ENCODE measurements at places on chromosomes 7 and 10.

DNA sequence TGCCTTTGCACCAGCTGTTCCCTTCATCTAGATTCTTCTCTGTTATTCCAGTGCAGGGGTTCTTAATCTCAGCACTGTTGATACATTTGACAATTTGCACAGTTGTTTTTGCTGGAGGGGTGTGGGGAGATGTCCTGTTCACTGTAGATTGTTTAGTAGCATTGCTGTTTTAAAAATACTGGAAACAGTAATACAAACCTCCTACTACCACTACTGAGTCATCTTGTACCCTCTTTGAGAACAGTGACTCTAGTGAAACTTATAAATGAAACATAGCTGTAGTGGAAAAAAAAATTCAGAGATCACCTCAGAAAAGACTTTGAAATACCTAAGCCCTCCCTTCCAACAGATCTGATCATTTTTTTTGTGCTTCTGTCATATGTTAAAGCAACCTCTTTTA lies 154.8 kb upstream of the TMEM196 start:
- no peak for DNase-seq

DNA sequence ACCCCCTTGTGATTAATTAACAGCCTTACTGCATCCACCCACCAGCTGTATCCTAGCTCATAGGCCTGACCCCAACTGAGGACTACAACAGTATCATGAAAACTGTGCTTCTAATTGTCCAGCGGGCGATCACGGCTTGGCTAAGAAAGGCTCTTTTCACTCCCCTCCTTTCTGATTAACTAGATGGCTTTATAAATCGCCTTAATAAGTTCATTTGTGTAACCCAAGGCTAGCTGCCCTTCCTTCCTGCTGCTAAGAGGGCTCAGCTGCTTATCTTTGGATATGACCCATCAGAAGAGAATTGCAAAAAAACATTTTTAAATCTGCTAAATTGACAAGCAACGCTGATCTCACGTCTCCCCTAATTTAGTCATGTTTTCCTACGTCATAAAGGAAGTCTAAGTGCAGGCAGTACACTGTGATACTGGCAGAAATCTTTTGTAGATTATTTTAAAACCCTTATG lies 163.0 kb upstream of the LAMB4 start:
- no peak for DNase-seq

DNA sequence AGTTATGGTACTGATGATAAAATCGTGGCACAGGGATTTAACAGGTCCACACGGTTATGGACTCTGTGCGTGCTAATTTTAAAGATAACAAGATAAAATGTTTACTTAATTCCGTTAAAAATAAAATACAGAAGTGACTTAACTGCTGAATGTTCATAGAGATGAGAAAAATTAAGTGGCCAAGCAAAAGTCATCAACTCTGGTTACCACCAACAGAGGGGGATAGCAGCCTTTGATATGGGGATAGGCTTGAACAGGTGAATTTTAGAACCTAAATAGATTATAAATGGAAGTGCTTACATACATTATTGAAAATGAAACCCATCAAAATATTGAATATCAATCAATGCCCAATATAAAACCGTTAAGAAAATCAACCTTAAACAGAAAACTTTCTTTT lies 245.0 kb downstream of the WDR37 start:
- peak; percentile 18 for DNase-seq

DNA sequence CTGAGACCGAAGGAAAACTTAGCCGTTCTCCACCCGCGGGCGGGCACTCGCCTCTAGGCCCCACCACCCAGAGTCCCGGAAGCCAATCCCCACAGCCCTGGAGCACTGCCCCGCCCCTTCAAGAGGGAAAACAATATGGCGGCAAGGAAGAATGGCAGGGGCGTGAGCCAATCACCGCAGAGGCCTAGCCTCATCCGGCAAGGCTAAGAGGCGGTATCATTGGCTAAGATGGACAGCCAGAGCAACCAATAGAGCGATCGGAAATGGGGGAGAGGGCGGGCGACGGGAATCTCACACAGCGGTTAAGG lies 529 bp downstream of the ACTR1A start:
- DNase-seq = peak; percentile 100

- DNase-seq = peak; percentile 90
Measured at GRCh38 chr7:139075031-139075652, 34.4 kb downstream of the ZC3HAV1 start.

- peak; percentile 40 for DNase-seq
Measured at GRCh38 chr7:146736446-146737190, 620.0 kb downstream of the CNTNAP2 start.

DNA sequence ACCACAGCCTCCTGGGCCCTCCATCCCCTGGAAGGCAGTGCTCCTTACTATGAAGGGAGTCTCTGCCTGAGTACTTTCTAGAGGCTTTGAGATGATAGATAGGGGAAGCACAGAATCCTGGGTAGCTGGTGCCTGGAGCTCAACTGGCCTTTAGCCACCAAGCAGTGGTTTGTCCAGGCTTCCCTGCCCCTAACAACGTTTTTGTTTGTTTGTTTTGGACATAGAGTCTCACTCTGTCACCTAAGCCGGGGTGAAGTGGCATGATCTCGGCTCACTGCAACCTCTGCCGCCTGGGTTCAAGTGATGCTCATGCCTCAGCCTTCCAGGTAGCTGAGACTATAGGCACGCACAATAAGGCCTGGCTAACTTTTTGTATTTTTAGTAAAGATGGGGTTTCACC lies 289.4 kb downstream of the PLXNA4 start:
- no peak for DNase-seq

- peak; percentile 7 for DNase-seq
Measured at GRCh38 chr7:49513911-49514310, 259.5 kb upstream of the VWC2 start.

DNA sequence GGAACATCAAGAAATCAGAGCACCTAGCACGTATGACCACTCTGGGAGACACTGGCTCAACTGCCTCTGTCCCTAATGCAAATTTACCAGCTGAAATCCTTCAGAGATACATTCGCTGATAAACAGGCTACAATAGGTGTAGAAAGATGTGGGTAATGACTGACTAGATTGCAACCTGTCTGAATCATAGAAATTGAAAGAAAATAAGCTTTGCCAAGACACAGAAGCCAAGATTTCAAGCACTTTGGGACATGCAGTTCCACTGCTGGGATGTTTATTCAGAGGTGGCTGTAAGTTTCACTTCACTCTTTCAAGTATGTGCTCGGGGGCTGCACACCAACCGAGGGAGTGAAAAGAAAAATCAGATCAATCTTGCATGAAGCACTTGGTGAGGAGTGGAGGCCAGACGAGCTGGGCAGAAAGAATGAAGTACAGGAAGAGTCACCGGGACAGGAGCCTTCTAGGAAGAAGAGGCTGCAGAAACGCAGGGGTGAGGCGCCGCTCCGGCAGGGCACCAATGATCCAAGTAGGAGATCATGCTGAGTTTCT lies 276.7 kb downstream of the PARD3 start:
- no peak for DNase-seq

DNA sequence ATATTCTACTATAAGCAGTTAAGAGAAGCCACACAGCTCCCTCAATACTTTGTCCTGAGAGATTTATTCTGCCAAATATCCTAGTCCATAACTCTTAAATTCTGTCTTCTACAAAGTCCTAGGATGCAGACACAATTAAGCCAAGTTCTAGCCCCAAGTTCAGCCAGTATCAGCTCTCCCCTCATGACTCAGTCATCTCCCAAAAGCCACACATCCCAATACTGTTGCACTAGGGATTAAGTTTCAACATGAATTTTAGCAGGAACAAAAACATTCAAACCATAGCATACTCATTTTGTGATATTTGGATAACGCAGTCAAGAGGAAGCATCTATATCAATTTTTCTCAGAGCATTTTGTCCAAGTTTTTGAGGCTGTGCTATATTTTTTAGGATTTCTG lies 277.4 kb downstream of the FZD1 start:
- no peak for DNase-seq

GRCh38 chr10:121974019-121974534 lies 940 bp downstream of the NSMCE4A start:
- no peak for DNase-seq

DNA sequence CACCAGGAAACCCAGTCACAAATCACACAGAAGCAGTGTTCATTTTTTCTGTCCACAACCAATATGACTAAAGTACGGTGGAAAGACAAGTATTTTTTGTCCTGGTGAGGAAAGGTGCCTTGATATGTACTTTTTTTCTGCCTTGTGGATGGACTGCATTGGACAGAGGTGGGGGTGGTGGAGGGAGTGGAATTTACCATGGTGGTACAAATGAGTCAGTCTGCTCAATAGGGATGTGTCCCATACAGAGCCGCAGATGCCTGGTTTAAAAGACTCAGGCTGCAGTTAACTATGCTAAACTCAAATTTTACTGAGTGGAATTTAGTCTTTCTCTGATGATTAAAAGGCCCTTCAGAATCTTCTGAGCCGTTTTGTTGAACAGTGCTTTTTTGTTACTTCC lies 674.5 kb upstream of the GALNT17 start:
- no peak for DNase-seq

DNA sequence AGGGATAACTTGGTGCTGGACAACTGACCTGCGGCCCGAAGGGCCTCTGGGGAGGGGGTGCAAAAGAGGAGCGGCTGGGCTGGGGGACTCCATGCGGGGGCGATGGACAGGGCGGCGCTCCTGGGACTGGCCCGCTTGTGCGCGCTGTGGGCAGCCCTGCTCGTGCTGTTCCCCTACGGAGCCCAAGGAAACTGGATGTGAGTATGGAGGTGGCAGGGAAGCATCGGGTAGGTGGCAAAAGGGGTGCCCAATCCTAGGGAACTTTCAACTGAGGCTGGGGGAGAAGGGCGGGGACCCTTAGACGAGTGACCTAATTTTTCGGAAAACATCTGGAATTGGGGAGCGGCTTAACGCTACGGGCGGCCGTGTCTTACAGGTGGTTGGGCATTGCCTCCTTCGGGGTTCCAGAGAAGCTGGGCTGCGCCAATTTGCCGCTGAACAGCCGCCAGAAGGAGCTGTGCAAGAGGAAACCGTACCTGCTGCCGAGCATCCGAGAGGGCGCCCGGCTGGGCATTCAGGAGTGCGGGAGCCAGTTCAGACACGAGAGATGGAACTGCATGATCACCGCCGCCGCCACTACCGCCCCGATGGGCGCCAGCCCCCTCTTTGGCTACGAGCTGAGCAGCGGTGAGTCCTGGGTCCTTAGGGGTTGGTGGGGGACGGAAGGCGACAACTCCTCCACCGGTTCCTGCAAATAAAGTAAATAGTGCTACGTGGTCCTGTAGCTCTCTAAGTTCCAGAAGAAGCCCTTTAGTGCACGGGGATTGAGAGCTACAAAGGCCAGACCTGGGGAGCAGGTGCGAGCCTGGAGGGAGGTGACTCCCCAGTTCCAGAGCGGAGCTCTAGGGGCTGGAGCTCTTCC lies 622 bp downstream of the WNT16 start:
- peak; percentile 37 for DNase-seq

DNA sequence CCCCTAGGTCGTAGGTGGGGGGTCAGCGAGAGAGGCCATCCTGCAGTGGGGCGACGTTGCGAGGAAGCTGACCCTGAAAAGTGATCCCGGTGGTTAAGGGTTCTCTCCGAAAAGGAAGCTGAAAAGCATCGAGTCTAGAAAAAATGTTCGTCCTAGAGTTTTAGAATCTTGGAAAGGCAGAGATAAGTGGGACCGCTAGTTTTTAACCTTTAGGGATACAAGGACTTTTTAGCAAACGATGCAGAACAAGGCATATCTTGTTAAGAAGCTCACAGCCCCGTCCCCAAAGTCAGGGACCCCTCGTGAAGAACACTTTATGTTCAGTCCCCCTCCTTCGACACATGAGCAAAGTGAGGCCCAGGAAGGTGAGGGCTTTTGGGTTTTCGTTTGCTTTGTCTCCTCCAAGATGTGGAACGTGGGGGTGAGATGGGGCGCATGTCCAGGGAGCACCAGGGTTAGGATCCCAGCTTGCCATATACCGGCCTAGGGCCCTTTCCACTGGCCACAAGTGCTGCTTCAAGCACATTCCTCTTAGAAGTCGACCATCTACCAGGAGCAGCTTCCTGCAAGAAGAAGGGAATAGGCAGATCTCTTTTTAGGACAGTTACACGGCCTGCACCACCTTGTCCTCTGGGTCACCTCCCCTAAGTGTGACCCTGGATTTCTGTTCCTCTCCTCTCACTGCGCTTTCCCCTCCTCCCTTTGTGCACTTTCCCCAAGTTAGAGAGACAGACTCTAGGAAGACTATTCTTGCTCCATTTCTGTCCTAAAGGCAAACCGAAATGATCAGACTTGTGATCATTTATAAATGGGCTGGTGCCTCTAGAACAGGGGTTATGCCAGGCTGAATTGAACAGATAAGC lies 969 bp downstream of the SLC35G1 start:
- peak; percentile 11 for DNase-seq

DNA sequence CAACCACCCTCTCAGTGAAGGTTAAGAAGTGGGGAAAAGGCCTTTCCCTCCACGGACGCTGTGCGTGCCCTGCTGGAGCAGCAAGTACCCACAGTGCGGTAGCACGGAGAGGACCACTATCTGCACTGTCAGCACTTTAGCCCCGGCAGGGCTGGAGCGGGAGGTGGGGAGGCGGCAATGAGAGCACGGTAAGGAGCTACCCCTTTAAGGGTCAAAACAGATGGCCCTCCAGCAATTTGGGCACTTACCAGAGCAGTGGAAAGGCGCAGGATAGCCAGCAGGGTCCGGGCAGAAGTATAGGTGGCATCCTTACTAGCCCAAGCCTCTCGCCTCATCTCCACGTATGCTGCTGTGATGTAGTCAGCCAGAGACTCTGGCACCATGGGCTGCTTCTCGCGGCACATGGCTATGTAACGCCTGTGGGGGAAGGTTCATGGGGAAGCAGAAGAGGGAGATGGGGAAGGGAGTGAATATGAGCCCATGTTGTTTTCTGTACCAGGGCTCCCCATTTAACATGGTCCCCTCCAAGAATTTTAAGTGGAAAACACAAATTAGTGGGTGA lies 5.2 kb downstream of the COPS6 start:
- no peak for DNase-seq

GRCh38 chr10:70053218-70053840 lies 683 bp downstream of the MACROH2A2 start:
- peak; percentile 32 for DNase-seq

DNA sequence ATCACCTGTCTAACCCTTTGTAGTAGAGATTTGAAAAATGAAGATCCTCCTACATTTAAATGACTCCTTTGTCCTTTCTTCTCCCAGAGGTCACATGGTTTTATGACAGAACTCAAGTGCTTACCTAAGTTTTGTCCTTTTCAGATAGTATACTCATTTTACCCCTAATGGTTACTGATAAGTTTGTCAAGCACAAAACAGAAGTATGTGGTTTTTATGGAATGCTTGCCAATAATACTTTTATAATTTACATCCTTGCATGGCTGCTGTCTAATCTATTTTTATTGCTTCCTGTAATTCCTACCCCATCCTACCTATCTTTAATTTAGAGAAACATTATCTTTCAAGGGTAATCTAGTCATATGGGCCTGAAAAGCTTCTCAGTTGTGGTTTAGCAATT lies 37.5 kb downstream of the HELLS start:
- peak; percentile 27 for DNase-seq

GRCh38 chr10:60937784-60938654 lies 6.0 kb downstream of the RHOBTB1 start:
- DNase-seq = no peak

- no peak for DNase-seq
Measured at GRCh38 chr7:32542595-32542994, 47.3 kb downstream of the AVL9 start.

All from hematopoietic multipotent progenitor cell treated with erythropoietin and hydrocortisone succinate and interleukin-3 and kit ligand, for 4 days (in vitro differentiated cells).